Stimulated activated CD8-positive, alpha-beta memory T cell treated with anti-CD3 and anti-CD28 coated beads, Interleukin-4, amount 100 ng/mL, for 4 hours (primary cell): ENCODE measurements at places on chromosomes 1 and 21.

- no peak for DNase-seq
Measured at GRCh38 chr1:1092149-1092855, 18.2 kb upstream of the RNF223 start.

GRCh38 chr1:156448134-156448967 lies 52.2 kb downstream of the MEF2D start:
- DNase-seq: no peak

DNA sequence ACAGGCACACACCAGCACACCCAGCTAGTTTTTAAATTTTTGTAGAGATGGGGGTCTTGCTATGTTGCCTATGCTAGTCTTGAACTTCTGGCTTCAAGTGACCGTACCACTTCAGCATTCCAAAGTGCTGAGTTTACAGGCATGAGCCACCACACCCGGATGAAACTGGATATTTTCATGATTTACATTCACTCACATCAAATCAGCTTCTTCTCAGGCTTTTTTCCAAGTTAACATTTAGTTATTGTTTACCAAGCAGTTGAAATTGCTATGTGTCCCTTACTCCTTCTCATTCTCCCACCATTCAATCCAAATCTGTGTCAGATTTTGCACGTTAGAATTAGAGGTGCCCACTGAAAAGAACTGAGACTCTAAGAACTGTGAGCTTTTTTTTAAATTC lies 18.4 kb downstream of the RIT1 start:
- DNase-seq: no peak

- no peak for DNase-seq
Measured at GRCh38 chr1:203143641-203144040, 16.1 kb downstream of the ADORA1 start.

DNA sequence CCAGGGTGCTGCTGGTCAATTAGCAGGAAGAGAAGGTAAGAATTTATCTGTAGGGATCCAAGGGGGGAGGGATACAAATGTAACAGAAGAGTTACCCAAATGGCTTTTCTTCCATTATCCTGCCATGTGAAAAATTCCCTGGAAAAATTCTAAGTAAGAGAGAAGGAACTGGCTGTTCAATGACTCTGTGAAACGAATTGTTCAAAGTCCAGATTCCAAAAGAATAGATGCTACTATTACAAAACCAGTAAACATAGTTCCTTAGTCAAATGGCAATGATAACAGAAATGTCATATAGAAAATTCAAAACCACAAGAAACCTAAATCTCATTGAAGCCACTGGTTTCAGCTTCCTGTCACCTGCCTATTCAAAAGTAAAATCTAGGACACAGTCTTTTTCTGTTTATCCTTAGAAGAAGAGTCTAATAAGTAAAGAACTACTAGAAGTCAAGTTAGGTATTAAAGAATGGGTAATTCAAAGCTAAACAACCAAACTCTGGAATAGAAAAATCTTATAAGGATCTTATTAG lies 102.6 kb downstream of the ZNF644 start:
- DNase-seq: no peak

DNA sequence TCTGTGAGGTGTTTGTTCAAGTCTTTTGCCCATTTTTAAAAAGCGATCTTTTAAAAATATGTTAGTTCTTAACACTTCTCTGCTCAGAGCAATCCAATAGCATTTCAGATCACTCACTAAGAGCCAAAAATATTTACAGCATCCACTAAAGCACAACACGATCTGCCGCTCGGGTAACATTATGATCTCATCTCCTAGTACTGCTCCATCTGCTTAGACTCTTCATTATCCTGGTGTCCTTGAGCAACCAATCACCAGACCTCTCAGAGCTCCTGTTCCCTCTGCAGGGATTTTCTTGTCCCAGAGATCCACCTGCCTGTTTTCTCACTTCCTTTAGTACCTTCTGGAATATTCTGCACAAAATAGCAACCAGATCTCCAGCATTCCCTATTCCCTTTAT lies 235.3 kb upstream of the ESRRG start:
- no peak for DNase-seq

- no peak for DNase-seq
Measured at GRCh38 chr1:219147571-219148019, 26.1 kb upstream of the LYPLAL1 start.

- no peak for DNase-seq
Measured at GRCh38 chr1:83090195-83090594, 908.7 kb downstream of the TTLL7 start.

DNA sequence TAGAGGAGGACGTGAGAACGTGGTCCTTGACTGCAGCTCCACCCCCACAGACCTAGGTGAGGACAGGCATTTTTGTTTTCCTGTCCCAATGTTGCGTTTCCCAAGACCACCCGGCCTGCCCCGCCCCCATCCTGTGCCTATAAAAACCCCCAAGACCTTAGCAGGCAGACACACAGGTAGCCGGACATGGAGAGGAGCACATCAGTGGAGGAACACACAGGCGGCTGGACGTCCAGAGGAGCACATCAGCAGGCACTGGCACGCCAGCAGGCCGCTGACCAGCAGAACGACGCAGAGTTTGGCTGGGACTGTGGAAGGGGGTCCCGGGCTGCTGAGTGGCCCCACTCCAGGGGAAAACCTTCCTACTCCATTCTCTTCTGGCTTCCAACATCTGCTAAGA lies 12.7 kb upstream of the HMGCL start:
- DNase-seq: no peak

- no peak for DNase-seq
Measured at GRCh38 chr1:187648091-187648490, 819.3 kb downstream of the PLA2G4A start.

GRCh38 chr1:86110451-86111129 lies 46.0 kb downstream of the COL24A1 start:
- DNase-seq: no peak

GRCh38 chr1:23889074-23889473 lies 21.0 kb upstream of the FUCA1 start:
- no peak for DNase-seq

- no peak for DNase-seq
Measured at GRCh38 chr21:41267346-41267745, 49.3 kb upstream of the FAM3B start.

- DNase-seq: no peak
Measured at GRCh38 chr1:2160451-2161300, 33.9 kb downstream of the FAAP20 start.

DNA sequence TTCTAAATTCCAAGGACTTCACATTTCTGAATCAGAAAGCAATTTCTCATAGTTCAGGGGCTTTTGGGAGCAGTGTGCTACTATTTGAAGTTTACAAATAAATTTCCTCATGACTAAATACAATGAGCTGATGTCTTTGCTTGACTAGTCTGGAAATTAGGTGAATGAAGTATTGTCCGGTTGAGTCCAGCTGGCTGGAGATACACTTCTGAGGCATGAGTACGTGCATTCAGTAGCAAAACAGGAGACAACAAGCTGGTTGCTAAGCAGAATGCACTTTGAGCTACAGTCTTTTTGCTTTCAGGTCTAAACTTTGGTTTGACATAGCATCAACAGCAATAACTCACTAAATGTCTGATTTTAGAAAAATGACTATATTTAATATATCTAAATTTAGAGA lies 27.1 kb downstream of the ZNHIT6 start:
- DNase-seq: no peak

DNA sequence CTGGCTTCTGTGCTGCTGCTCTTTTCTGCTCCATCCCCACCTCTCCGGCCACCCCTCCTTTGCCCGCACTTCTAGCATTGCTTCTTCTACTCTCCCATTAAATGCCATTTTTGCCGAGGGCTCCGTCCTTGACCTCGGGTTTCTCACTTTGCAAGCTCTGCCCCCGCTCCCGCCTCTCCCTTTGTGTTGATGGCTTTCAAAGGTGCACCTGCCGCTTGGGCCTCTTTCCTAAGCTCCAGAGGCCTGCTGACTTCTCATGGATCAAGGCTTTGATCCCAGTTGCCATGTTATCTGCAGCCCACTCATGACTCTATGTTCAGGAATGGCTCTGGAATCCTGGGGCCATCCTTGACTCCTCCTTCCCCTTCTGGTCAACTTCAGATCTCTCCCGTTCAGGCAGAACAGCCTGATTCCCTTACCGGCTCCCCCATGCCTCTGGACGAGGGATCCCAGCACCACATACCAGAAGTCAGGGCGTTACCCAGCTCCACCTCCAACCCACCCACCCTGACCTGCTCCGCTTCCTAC lies 54.3 kb downstream of the TLR5 start:
- DNase-seq: no peak

GRCh38 chr1:182622901-182623528 lies 18.8 kb upstream of the RGS16 start:
- no peak for DNase-seq

GRCh38 chr1:244920911-244921761 lies 56.8 kb upstream of the HNRNPU start:
- DNase-seq: no peak

DNA sequence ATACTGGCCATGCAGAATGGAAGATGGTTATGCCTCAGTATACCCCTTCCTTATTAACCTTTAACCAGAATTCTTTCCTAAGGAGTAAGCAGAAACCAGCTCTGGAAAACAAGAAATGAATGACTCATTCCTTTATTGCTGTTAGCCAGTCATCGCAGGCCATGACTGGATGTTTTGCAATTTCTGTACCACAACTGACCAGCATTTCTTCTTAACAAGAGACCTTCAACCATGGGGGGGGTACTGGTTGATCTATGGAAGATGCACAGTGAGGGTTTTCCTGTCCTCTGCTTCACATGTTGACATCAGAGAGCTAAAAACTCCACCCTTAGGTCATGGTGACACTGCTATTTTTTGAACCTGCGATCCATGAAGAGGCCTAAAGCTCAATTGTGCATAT lies 28.0 kb upstream of the RNF2 start:
- no peak for DNase-seq

DNA sequence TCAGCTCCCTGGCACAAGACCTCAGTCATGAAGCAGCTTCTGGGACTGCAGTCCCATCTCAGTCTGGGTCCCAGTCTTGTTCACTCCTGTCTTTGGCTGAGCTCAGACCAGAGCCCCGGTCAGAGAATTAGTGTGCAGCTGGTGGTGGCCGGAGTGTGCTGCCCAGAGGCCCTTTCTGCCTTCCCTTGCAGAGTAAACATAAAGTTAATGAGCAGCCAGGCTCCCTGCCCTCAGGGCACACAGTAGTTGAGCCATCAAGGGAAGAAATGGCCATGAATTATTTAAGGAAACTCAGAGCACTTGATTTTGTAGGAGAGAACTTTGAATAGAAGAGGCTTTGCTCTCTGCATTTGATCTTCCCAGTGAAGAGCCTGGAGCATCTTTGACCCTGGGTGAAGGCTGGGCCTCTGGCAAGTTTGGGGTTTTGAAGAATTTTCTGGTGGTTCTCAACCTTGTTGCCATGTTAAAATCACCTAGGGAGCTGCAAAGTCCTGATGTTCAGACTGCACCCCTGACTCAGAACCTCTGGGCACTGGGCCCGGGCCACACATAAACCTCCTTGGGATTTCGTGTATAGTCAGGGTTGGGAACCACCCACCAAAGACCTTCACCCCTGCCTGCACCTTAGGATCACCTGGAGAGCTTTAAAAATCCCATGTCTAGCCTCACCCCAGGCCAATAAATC lies 26.4 kb upstream of the SELENON start:
- DNase-seq: no peak

DNA sequence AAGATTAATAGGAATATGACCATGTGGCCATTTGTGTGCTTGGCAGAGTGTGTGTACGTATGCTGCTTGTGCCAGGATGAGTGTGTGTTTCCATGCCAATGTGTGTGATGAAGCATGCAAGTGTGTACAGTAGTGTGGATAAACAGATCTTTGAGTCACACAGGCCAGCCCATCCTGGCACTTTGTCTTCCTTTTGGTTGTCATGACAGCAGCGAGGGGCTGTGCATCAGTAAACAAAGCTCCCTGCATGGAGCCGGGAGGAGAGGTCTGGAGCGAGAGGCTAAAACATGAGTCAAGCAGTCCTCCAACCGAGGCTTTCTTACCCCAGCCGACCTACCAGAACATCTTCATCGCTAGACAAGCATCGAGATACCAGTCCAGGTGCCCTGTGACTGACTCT lies 221.2 kb downstream of the CACNA1E start:
- no peak for DNase-seq

GRCh38 chr1:224809137-224809536 lies 120.3 kb upstream of the DNAH14 start:
- no peak for DNase-seq

DNA sequence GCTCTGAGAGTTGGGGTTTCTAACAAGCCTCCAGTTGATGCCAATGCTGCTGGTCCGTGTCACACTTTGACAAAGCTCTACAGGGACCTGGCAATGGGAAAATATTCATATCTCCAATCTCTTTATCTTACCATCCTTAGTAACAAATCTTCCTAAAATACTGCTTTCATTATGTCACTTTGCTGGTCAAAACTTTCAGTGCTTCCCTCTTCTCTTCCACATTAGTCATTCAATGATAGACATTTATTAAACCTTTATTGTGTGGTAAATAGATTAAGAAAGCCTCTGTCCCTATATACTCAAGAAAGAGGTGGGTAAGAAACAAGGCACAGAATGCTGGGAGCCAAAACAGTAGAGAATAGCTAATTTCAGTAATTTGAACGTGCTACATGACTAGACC lies 79.3 kb downstream of the SLC44A5 start:
- no peak for DNase-seq

- DNase-seq: no peak
Measured at GRCh38 chr1:16124377-16125087, 31.3 kb downstream of the EPHA2 start.

GRCh38 chr1:10940838-10941237 lies 71.6 kb upstream of the TARDBP start:
- no peak for DNase-seq

- no peak for DNase-seq
Measured at GRCh38 chr1:9838946-9839345, 15.2 kb upstream of the CLSTN1 start.

GRCh38 chr1:219088778-219089557 lies 84.7 kb upstream of the LYPLAL1 start:
- no peak for DNase-seq

GRCh38 chr1:180230416-180230790 lies 339 bp downstream of the LHX4 start:
- DNase-seq: no peak

- DNase-seq: no peak
Measured at GRCh38 chr1:160727316-160727640, 11.8 kb upstream of the SLAMF7 start.
